Activated naive CD8-positive, alpha-beta T cell treated with anti-CD3 and anti-CD28 coated beads for 36 hours (primary cell): ENCODE measurements at places on chromosomes 12 and 14.

- DNase-seq = no peak
Observed at GRCh38 chr14:99718811-99719192, 34.7 kb downstream of the CYP46A1 start.

- no peak for DNase-seq
Observed at GRCh38 chr12:87925021-87925420, 104.2 kb downstream of the C12orf50 start.

DNA sequence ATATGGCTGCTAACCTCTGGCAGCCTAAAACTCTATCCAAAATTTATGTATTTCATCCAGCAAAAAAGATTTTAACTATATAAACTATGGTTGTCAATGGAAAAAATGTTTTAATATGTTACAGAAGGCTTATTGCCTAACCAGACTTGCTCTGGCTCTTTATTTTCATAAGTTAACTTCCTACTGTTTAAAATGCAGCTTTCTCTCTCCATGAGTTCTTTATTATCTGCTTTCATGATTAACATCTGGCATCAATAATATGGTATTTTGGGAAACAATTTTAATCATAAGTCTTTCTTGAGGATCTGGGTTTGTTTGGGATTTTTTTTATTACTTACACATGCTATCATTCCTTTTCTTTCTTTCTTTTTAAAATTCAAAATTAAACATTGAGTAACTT is 20.5 kb downstream of the KERA start:
- no peak for DNase-seq

DNA sequence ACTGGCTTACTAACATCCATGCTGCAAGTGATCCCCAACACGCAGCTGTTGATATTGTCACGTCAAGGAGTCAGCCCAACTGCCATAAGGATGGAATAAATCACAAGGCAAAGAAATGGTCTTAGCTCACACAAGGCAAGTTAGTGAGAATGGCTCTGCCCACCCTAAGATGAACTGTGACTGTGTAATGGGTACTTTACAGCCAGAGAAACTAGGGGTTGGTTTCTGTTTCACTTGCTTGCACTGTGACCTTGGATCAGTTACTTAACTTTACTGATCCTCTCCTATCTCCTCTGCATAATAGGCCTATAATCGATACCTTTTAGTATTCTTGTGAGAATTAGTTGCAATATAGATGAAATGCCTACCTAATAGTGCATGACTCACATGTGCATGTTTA is 52.2 kb upstream of the ANO2 start:
- DNase-seq = no peak

- DNase-seq = no peak
Observed at GRCh38 chr12:15712823-15713660, 76.1 kb downstream of the EPS8 start.

DNA sequence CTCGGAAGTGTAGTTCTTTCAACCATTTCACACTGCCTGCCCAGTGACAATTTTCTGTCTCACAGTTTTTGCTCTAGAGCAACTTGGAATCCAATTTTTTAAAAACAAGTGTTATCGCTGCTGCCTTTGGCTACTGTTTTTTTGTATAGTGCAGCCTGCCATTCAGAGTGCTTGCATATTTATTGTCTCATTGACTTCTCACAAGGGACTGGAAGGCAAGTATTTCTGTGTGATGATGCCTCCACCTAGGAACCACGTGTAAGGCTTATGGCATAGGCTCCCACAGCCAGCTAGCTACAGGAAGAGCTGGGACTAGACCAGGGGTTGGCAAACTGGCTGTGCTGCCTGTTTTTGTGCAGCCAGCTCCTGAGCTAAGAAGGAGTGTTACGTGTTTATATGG is 903 bp downstream of the PARPBP start:
- DNase-seq = no peak

DNA sequence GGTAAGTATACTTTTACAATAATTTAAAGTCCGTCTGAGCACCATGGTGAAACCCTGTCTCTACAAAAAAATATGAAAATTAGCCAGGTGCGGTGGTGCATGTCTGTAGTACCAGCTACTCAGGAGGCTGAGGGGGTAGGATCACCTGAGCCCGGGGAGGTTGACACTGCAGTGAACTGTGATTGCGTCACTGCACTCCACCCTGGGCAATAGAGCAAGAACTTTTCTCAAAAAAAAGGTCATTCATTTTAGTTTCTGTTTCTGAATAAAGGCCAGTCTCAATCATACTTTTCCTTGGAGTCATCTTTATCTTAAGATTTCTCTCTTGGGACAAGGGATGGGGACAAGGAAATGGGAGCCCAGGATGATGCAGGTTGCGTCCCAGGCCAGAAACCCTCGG is 12.9 kb downstream of the ANKRD13A start:
- no peak for DNase-seq

GRCh38 chr12:45977620-45978019 is 12.8 kb downstream of the SCAF11 start:
- no peak for DNase-seq

- no peak for DNase-seq
Observed at GRCh38 chr12:41032386-41032785, 155.7 kb upstream of the PDZRN4 start.

DNA sequence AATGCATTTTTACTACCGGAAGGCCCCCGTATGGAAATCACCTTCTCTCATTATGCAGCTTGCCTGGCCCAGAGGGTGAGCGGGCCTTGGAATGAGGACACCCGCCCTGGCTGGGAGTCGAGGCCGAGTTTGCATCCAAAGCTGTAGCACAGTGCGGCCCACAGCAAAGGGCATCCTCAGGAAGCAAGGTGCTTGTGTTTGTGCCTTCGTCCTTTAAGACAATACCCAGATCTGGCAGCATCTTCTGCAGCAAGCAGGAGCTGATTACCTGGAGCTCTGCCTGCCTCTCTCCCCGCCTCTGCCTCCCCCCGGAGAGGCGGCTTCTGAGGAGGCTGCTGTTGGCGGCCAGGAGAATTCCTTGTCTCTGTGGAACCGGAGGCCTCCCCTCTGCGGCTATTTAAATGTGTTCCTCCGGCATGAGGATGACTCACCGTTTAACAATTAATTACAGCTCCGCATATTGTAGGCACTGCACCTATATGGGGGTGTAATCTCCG is 145.3 kb downstream of the CACNA1C start:
- DNase-seq = no peak

- no peak for DNase-seq
Observed at GRCh38 chr14:101075025-101075800, 171.7 kb upstream of the RTL1 start.

- DNase-seq = no peak
Observed at GRCh38 chr14:54252072-54252730, 144.6 kb upstream of the CDKN3 start.

- no peak for DNase-seq
Observed at GRCh38 chr14:93928184-93929047, 1.3 kb downstream of the FAM181A start.

- DNase-seq = peak; percentile 53
Observed at GRCh38 chr12:6345319-6346091, 3.6 kb upstream of the TNFRSF1A start.

GRCh38 chr12:23349564-23349963 is 599.9 kb downstream of the SOX5 start:
- DNase-seq = no peak

DNA sequence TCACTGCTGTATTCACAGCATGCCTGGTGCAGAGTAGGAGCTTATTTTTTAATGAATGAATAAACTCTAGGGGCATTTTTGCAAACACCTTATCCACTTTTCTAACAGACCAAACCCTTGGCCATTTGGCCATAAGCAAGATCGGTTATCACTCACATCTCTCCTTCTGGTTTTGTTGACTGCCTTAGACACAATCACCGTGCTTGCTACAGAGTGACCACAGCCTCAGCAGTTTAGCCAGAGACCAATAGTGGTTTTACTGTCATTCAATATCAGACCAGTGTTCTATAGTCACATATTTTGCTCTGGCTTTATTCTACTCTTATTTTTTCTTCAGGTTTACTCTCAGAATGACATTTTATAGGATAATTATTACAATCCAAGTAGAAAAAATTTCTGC is 2.2 kb downstream of the KLRB1 start:
- DNase-seq = no peak

DNA sequence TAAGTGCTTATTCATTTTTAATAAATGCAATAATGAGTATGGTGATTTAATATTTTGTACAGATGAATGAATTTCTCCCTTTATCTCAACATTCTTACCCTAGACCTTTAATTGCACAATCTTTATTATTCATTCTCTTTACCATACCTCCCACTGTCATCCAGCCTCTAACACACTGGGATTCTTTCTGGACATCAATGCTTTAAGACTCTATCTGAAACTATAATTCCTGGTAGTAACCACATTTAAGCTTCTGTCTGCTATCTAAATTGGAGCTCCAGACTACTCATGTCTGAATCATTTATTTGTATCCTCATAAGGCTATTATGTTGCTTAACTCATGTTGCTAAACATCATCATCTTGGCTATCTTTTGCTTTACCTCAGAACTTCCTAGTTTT is 270.2 kb downstream of the ALG10B start:
- no peak for DNase-seq

DNA sequence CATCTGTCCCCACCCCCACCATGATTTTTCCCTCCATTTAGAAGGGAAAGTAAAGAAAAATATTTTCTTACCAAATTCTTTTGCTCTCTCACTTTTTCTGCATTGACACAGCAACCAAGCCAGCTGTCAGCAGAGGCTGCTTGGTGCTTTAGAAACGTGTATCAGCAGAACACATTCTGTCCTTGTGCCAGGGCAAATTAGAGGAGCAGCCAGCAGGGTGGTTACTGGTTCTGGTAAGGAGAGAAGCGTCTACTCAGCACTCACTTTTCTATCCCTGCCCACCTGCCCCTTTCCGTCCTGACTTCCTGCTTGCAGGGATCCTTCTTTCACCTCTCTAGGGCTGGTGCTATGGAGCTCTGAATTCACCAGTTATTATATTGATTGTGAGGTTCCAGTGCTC is 327.5 kb upstream of the PDE3A start:
- DNase-seq = no peak

DNA sequence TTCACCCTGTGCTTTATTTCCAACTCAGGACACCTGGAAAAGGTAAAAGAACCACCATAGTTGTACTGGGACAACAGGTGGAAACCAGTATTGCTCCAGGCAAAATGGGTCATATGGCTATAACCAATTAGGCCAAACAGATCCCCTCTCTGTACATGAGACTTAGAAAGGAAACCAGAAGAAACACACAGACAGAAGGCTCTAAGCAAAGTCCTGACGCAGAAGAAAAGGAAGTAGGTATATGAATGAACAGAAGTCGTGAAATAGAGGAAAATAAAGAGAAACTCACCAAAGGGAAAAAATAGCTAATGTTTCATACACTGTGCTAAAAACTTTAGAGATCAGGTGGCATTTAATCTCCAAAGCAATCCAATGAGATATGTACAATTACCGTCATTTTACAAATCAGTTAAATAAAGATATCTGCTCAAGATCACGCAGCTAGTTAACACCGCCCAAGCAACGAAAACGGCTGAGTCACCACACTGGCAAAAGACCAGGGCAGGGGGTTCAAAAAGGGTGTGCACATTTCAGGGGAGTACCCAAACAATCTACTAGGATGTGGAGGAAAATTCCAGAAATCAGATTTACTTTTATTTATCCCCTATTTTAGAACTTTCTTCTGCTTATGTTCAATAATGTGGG is 82.3 kb downstream of the ITPR2 start:
- DNase-seq = no peak

- DNase-seq = no peak
Observed at GRCh38 chr12:75814851-75815754, 216.5 kb downstream of the PHLDA1 start.

GRCh38 chr12:87935216-87935615 is 94.0 kb downstream of the C12orf50 start:
- DNase-seq = no peak

- no peak for DNase-seq
Observed at GRCh38 chr14:61730756-61731373, 31.4 kb upstream of the SNAPC1 start.

DNA sequence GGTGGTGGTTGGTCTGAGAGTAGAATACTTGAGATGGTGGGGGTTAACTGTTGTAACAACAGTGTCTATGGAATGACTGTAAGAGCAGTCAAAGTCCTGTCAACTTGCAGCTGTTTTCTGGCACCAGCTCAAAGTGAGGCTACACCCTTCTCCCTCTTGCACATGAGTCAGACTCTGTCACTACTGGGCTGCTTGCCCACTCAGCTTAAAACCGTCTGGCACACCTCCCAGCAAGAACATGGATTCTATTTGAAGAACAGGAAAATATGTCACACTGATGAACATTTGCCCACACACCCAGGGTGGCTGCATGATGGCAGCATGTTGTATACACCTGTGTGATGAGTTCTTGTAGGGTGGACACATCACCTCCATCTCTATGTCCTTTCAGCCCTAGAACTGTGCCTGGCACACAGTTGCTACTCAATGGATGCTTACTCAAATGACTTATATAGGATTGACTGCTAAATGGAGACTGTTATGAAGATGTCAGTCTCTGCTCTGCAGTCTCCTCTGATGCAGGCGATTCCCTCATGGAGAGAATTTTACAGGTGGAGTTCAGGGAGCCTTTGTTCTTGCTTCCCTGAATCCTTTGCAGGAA is 19.3 kb upstream of the SERPINA6 start:
- DNase-seq = no peak

DNA sequence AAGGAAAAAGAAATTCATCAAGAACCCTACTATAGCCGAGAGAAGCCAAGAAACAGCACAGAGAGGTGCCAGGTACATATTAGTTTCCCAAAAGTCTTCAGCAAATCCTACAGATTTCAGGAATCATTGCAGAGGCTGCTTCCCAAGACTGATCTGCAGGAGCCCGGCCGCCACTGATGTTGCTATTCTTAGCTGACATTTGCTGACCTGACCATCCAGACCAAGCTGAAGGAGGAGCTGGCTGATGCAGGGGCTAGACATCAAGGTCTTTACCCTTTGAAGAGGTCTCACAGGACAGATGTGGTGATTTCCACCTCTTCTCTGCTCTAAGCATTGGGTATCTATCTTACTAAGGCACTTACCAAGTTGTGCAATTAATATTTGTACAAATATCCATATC is 444.8 kb upstream of the SOX5 start:
- DNase-seq = no peak

DNA sequence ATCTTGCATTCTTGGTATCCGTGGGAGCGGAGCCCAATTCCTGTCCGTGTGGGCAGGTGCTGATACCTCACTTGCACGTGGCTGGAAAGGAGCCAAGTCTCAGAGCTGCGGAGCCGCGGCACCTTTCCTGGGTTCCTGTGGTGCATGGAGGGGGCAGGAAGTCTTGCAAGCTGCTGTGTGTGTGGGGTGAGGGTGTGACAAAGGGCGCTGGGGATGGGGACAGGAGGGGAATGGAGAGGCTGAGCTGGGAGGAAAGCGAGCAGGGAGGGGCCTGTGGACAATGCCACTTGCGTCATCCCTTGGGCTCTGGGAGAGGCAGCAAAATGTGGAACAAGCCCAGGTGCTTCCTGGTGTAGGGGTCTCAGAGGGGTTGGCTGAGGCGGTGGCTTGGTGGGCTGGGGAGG is 86.7 kb downstream of the CALM1 start:
- peak; percentile 17 for DNase-seq

DNA sequence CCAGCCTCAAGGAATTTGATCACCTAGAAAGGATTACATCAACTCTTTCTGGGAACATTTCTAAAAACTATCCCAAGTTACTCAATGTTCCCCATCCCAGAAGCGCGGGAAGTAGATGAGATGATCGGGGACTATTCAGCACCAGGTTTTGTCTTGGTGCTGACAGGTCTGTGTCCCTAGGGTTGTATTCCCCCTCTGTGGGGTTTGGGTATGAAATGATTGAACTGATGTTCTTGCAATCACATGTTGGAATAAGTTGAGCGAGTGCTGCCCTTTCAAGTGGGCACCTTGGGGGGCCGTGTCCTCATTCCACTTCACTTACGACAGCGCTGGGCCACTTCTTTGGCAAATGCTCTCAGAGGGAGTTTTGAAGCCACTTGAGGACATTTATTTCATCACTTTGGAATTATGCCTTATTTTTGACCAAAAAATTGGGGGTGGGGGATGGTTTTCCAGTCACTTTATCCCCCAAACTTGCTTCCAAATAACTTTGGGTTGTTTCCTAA is 69.8 kb downstream of the RFX4 start:
- no peak for DNase-seq
